Dorsolateral prefrontal cortex (tissue), 122 donors: ENCODE measurements at places on chromosomes 16 and 17. TPM values are rescaled to one million over a fixed set of nuclear protein-coding genes. Genes with fewer than 3 reads are reported as not detected.

GRCh38 chr17:9225305-9226101, 204.2 kb downstream of the NTN1 start:
- no peak for DNase-seq

DNA sequence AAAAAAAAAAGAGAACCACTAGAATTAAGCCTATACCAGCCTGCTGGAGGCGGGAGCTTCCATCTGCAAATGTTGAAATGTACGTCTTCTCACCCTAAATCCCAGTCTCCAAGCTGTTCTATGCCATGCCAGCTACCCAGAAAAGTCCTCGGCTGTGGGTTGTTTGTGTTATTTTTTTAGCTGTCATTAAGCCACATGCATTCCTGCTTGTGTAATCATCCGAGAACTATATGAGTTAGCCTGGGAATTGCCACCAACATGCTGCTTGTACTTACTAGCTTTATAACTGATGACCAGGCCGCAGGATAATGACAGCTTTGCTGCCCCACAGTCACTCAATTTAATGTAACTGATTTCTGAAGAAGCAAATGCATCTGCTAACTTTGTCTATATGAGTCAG, 313.9 kb upstream of the SALL1 start:
- DNase-seq: no peak

GRCh38 chr17:74772053-74772452, 4.1 kb downstream of the NAT9 start:
- DNase-seq: no peak

DNA sequence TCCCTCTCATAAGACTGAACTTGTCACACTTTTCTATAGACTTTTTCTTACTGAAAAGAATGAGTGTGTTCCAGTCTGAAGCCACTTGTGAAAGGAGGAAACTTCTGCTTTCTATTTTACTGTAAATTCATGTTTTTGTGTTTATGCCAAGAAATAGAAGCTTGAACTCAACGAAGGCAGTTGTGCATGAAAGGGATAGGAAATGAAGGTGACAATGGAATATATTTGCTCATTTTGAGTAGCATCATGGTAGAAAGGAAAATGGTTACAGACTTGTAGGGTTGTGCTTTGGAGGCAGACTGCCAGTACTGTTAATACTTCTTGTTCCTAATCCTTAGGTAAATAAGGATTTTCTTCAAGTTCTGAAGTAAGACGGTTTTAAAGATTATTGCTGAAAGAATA, 8.1 kb downstream of the CLTC start:
- no peak for DNase-seq

DNA sequence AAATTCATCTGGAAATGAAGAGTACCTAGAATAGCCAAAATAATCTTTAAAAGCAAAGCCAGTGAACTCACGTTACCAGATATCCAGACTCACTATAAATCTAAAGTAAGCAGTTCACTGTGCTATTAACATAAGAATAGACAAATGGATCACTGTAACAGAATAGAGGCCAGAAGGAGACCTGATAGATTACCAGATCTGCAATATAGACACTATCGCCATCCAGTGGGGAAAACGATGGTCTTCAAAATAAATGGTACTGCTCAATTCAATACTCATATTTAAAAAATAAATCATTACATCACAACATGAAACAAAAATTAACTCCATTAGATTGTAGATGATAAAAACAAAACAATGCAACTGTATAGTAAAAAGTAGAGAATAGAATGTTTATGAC, 158.6 kb upstream of the CDH8 start:
- no peak for DNase-seq

GRCh38 chr17:65060631-65061254, 4.2 kb upstream of the GNA13 start:
- no peak for DNase-seq

CASKIN2 gene
- 34.9 TPM for total RNA-seq

AATK gene
- 243 TPM for total RNA-seq

DNA sequence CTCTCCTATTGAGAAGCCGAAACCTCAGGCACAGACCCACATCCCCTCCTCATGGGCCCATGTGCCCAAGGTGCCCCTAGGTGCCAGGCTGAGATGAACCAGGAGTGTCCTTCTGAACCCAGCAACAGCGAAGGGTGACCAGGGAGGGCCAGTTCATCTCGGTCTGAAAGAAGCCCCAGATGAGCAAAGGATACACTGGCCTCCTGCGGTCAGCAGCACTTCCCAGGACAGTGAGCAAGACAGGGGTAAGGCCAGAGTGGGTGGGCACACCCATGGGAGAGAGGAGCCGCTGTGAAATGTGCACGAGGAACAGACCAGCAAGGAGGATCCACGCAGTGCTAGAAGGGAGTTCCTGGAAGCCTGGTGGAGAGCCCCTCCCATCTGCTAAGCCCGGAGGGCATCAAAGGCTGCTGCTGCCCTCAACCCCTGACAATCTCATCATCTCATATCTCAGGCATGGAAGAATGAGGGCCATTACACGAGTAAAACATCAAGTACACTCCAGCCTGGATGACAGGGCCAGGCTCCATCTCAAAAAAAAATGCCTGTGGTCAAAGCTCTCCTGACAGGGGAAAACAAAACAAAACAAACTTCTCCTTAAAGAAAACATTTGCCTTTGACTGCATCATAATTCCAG, 3.3 kb upstream of the HBZ start:
- no peak for DNase-seq

RCVRN gene
- total RNA-seq: 1.7 TPM

DNA sequence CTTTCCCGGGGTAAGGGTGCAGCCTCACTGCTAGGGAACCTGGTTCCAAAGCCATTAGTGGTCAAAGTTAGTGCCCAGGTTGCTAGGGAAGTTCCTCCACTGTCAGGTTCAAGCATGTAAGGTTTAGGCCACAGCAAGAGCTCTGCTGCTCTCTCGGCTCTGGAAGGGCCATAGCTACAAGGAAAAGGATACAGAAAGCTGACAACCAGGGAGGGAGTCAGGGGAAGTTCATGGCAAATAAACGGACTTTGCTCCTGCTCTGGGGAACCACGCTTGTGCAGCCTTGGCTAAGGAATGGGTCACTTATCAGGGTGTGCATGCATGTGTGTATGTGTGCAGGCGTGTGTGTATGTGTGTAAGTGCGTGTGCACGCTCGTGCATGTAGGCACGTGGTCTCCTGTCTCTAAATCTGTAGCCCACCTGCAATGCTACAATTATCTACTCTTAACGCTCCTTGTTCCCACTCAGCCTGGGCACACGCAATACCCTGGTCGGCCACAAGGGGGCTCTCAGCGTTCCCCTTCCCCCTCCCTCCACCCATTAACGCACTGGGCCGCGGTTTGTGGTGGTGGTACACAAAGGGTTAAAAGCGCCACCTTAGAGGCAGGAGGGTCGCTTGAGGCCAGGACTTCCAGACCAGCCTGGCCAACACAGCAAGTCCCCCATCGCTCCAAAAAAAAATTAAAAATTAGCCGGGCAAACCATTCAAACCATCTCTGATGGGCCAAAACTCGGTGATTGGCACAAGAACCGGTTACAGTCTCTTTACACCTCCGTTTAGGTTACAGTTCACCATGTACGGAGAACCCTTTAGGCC, 48.4 kb upstream of the KDM8 start:
- peak; percentile 62 for DNase-seq

DNA sequence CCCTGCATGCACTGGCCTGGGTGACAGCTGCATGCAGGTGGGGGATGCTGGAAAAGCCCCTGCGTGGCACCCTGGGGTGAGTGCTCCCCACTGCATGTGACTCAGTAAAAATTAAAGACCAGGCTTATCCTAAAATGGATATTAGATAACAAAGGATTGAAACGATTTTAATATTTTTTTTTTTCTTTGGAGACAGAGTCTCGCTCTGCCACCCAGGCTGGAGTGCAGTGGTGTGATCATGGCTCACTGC, 334.9 kb downstream of the C16orf95 start:
- DNase-seq: no peak

DNA sequence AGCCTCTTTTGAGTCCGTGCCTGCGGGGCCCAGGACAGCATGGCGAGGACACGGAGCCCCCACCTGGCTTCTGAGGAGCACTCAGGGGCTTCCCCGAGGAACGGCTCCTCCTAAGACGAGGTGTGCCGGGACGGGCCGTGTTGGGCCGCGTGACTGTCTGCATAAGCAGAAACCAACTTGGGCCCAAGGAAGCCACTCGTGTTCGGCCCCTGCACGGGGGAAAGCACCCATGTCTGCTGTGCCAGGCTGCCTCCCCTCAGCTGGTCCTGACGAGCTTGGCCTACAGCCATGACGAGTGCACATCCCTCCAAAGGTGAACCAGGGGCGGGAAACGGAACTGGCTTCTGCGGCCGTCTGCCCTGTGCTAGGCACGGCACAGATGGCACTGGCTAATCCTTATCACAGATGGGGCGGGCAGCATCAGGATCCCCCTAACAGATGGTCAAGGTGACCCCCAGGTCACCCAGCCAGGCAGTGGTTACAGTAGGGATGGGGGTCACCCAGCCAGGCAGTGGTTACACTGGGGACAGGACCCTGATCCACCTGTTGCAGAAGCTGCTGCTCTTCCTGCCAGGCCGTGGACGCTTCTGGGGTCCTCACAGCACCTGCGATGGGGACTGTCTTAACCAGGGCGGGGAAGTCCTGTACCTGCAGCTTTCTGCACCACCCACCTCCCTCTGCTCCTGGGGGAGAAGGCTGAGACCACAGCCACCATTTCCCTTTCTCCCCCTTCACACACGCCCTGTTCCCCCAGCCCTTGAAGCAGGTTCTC, 25.6 kb downstream of the MRM3 start:
- DNase-seq: no peak

KRTAP4-6 gene
- total RNA-seq: not detected

ADAD2 gene
- 0.57 TPM for total RNA-seq

- peak; percentile 79 for DNase-seq
These were observed 17.9 kb downstream of the GOSR2 start for GRCh38 chr17:46940692-46941404.

- DNase-seq: peak; percentile 11
These were observed 14.1 kb downstream of the TMC5 start for GRCh38 chr16:19431636-19432340.

ACSM3 gene
- 1.9 TPM for total RNA-seq

DNA sequence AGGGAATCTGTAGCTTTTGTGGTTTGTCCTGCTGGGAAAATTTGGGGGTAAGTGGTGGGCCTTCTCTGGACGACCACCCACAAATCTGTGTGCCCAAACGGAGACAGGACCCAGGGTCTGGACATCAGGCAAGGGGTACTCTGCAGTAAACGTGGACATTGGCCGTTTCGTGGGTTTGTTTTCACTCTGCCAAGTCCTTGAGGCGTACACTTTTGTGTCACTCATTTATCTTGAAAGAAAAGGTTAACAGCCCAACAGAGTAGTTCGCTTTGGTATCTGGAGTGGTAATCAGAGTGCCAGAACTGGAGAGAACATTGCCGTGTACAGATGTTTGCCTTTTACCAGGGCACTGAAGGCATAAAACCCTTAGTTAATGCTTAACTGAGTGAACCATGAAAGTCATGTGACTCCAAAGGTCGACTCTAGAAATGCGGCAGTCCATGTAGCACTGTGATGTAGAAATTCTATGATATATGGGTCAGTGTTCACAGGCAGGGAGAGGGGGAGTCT, 15.4 kb downstream of the NAA60 start:
- DNase-seq: no peak

GRCh38 chr16:2930236-2930635, 18.5 kb downstream of the FLYWCH1 start:
- DNase-seq: no peak

DNA sequence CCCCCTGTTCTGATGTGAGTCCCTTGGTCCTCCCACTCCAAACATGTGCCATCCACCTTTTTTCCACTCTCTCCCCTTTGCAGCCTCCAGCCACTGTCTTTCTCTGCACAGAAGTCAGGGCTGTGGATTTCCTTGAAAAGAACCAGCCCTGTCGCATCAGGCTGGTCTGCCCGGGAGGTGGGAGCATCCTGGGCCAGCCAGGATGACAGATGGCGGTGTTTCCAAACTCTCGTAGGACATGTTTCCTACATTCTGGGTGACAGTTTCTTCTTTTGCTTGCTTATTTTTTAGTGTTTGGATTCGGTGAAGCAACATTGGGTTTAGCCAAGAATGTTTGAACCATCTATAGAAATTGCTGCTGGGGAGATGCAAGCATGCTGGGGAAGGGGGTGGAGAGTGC, 100.8 kb downstream of the CCDC182 start:
- DNase-seq: no peak

CCL5 gene
- 0.39 TPM for total RNA-seq

DNA sequence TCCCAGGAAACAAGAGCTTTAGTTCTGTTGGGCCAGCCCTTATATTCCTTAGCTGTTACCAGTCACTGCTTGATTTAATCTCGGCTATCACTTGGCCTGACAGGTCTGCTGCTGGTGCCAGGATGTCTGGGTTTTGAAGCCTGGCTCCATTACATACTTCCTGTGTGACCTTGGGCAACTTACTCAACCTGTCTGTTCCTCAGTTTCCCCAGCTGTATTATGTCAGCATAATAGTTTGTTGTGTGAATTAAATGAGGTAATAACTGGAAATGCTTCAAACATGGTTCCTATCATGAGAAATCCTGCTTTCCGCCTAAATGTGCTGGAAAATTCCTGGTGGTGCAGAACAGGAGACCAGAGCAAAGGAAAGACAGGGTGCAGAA, 50.6 kb upstream of the STH start:
- DNase-seq: no peak

ABCA9 gene
- total RNA-seq: 20.5 TPM

DNA sequence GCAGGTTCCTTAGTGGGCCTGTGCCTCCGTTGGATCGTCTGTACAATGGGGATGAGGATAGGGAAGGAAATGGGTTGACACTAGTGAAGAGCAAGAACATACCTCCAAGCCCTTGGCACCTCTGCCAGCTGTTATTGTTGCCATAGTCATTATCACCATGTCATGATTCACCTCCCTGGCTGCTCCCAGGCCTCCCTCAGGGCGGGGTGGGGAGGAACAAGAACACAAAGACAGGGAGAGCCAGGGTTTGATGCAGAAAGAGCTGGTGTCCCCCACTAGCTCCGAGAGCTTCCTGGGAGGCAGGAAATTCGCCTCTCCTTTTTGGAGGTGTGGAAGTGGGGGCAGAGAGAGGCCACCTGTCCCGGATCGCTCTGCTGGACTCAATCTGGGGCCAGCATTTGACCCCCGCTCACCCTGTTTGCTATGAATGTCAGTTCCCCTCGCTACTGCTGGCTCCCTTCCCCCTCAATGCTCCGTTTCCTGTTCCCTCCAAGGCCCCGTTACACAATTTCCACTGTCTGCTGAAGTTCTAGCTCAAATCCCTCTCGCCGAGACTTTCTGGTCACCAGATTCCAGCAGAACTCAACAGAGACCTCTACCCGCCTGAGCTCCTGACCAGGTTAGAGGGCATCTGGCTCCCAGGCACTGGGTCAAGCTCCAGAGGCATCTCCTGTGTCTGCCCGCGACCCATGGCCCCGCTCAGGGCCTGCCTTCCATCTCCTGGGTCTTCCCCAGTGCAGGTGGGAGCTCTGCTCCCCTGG, 9.1 kb downstream of the TIMP2 start:
- no peak for DNase-seq

GRCh38 chr17:49916854-49917515, 52.0 kb upstream of the DLX4 start:
- no peak for DNase-seq

CRISPLD2 gene
- total RNA-seq: 10.9 TPM

- DNase-seq: no peak
These were observed 59.3 kb upstream of the BCO1 start for GRCh38 chr16:81179219-81179618.
